ENCODE measurements at places on chromosomes 1 and 21.

- no peak for DNase-seq
These were observed 103.8 kb downstream of the ADARB1 start for GRCh38 chr21:45178070-45178608.

- DNase-seq = no peak
These were observed 14.6 kb downstream of the KIF26B start for GRCh38 chr1:245169376-245169775.

DNA sequence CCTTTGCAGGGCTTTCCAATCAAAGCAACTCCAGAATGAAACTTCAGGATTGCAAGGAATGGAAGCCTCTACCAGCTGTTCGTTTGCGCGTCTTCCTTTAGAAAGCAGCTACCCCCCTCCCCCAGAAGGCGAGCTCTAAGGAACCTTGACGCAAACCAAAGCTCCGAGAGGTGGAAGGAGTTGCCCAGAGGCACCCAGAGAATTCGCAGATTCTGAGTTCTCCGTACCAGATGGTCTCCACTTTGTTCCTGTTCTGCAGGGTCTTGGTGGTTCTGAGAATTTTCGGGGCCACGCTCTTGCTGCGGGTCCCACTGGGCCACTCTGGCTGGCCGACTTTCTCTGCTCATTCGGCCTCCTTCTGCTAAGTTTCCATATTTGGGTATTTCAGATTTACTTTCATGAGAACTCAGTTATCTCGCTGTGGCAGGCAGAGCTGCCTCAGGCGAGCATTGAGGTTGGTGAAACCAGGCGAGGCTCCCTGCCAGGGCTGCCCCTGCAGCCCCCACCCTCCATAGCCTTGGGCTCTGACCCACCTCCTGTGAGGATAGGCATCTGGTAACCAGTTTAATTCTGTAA lies 801 bp downstream of the TRAF5 start:
- peak; percentile 55 for DNase-seq

GRCh38 chr21:28132713-28133112 lies 860.0 kb downstream of the LTN1 start:
- DNase-seq = no peak

DNA sequence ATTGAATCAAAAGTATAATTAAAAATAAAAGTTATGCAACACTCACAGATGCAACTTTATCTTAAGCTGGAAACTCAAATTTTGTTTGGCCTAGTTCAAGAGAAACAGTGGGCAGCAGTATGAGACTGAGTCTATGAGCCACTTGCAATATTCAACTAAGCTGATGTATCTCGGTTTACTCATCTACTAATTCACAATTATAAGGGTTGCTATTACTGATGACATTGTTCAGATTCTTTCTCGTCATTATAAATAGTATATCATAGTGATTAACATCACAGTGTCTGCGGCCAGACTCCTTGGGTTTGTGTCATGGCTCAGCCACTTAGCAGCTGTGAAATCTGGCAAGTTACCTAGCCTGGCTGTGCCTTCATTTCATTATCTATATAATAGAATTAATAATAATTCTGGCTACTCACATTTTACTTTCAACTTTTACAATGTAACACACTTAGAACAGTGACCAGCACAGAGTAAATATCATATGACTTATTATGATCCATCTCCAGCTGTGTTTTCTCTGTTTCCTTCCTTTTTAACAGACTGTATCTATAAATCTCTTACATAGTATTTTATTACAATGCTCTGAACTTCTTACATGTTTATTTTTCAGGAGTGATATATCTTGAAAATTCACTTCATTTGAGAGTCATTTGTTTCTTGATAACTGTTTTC lies 194.3 kb upstream of the RGS18 start:
- no peak for DNase-seq

DNA sequence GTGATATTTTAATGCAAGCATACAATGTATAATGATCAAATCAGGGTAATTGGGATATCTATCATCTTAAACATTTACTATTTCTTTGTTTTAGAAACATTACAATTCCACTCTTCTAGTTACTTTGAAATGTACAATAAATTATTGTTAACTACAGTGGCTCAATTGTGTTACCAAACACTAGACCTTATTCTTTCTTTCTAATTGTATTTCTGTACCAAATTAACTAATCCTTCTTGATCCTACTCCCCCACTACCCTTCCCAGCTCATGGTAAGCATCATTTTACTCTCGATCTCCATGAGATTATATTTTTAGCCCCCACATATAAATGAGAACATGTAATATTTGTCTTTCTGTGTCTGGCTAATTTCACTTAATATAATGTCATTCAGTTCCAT lies 95.0 kb upstream of the MROH9 start:
- no peak for DNase-seq

DNA sequence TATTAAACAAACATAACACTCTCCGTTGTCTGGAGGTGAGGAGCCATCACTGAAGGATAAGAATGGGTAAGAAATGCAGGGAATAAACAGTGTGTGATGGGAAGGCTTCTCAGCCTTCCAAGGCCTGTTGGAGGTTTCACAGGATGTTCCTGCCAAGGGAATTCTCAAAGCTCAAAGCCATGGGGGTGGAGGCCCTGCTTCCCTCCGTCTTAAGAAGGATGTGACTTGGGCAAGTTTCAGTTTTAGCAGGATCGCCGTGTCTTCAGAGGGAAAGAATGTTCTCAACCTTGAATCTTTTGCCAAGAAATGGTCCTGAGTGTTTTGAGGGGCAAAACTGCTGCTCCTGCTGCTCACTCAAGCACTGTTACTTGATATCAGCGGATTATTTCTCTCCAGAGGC lies 41.7 kb upstream of the IL20 start:
- no peak for DNase-seq

- no peak for DNase-seq
These were observed 25.7 kb upstream of the KCNC4 start for GRCh38 chr1:110184446-110184845.

DNA sequence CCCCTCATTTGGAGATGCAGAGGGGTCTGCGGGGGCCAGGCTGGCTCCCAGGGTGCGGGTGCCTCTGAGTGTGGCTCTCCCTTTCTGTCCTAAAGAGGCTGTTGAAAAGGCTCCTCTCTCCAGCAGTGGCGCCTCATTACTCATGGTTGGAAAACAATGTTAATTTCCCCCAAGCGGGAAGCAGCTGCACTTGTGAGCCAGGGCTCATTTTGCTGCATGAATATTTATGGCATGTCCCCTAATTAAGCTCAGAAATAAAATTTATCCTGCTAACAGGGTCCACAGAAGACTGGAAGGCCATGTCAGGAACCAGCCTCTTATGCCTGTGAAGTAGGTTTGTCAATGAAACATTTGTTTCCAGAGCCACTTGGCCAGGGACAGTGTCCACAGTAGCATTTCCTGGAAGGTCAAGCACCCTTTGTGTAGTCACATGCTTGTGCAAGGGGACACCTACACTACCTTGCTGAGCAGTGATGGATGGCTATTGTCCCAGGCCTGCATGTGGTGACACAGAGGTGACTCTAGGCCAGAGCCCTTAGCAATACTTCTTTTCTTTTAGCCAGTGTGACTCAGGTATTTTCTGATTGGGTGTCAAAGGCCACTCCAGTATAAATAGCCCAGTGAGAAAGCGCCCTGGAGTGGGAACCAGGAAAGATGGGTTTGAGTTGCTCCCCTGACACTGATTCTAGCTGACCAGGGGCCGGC lies 259.0 kb downstream of the FOXD2 start:
- DNase-seq = no peak

GRCh38 chr1:145751491-145752037 lies 32.3 kb downstream of the CD160 start:
- DNase-seq = no peak

DNA sequence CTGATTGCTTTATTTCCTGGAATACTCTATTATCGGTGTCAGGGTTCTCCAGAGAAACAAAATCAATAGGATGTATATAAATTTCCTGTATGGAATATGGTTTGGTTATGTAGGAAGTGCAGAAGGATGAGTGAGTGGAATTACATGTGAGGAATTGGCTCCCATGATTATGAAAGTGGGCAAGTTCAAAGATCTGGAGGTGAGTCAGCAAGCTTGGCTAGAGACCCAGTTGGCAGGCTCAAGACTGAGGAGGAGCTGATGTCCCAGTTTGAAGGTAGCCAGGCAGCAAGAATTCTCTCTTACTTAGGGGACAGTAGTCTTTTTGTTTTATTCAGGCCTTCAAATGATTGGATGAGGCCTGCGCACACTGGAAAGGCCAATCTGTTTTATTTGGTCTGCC lies 57.5 kb downstream of the MAP3K7CL start:
- no peak for DNase-seq

GRCh38 chr1:6578624-6579373 lies 995 bp upstream of the ZBTB48 start:
- DNase-seq = no peak

DNA sequence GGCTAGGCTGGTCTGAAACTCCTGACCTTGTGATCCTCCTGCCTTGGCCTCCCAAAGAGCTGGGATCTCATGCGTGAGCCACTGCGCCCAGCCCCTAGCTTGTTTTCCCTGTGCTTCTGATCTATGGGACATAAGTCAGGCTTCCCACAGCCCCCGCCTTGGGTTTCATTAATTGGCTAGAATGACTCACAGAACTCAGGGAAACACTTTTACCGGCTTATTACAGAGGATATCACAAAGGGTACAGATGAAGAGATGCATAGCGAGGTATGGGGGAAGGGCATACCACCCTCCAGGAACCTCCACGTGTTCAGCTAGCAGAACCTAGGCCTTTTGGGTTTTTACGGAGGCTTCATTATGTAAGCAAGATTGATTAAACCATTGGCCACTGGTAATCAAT lies 1.5 kb upstream of the MAP1LC3C start:
- DNase-seq = no peak

- no peak for DNase-seq
These were observed 39.5 kb upstream of the RD3 start for GRCh38 chr1:211531194-211532087.

DNA sequence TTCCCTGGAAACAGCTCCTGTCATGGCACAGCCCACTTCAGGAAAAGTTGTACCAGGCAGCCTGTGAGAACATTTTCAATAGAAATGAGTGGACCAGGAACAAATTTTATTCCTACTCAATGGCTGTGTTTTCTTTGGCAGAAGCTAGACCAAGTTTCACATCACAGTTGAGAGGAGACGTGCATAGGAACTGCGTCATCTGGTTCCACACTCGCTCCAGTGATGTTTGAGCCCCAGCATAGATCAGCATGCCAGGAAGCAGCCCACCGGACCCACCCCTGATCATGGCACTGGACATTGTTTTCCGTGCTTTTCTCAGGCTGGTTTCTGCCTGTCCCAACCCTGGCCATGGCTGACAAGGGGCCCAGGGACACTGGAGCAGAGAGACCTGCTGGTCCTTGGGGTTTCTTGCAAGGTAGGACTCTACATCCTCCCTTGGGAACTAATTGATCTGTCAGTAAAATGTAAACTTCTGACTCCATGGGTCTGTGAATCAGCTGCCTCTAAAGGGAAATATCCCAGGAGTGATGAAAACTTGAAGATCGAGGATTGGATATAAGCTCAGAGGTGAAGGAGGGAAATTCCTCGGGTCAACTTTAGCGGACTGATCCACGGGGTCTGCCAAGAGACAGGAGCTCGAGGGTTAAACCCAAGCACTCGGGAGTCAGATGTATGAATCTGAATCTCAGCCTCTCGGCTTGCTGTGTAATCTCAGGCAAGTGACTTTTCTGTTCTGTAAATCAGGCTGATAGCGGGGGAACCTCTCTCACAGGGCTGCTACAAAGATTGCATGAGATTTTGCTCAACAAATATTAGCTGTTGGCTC lies 35.7 kb downstream of the NEK2 start:
- DNase-seq = no peak

DNA sequence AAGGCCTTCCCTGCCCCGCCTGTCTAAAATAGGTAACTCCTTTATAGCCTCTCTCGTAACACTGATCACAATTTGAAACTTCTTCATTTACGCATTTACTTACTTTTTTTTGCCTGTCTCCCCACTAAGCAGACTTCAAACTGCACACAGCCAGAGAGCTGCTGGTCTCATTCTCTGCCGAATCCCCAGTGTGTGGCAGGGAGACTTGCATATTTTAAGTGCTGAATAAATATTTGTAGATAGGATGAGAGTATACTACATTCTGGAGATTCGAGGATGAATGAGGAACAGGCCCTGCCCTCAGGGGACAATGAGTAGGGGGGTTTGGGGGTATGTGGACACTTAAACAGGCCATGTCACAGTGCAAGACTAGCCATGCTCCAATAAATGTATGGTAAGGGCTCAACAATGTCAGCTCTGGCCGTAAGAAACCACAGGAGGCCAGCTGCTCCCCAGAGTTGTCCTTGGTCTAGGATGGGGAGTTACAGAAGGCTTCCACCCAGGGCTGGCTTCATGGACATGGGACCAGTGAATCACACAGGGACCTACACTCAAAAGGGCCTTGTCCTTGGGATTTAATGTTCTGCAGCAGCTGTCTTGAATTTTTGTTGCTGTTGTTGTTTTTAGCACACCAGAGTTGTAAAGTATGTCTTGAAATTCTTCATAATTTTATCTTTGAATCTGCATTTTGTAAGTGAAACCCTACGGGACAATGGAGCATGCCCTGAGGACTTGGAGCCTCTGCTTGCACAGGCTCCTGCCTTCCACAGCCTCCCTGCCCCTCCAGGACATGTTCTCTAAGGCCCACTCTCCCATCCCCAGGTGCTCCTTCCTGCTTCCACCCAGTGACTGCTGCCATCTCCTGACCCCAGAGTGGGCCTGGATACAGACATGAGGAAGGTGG lies 8.5 kb downstream of the DIO1 start:
- no peak for DNase-seq

DNA sequence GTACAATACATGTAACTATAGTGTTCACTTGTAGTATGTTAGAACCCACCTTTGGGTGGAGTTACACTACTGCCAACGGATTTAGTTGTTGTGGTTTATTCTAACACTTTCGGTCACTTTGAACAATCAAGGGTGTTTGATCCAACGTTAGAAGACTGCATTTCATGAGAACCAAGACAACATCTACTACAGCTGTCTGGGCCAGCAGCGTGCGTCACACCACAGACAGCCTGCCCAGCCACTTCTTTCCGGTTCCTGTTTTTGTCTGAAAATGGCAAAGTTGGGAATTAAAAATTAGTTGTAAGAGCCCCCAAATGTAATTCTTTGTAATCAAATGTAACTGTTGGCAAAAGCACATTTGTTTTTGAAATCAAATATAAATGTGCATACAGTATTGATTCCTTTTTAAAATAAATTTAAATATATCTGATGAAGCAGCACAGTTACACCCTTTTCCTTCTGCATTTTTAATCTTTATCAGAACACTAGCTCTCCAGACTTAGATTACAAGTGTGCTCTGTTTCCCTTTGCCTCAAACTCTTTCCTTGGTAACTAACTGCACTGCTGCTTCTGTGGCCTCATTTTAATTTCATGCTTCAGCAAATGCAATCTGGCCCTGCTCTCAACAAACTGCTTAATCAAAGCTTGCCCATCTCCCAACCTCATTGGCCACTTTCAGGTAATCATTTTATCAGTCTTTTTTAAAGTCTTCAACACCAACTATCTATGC lies 86.6 kb upstream of the DPH5 start:
- peak; percentile 66 for DNase-seq

- DNase-seq = no peak
These were observed 37.7 kb upstream of the ARHGAP29 start for GRCh38 chr1:94275083-94275482.

- peak; percentile 31 for DNase-seq
These were observed 626 bp downstream of the CXADR start for GRCh38 chr21:17513214-17514123.

Data from stimulated activated CD4-positive, alpha-beta T cell treated with anti-CD3 and anti-CD28 coated beads, Interleukin-15, amount 100 ng/mL, for 24 hours (primary cell).